ENCODE measurements at places on chromosomes 4 and X. TPM values are rescaled to one million over a fixed set of nuclear protein-coding genes. Genes with fewer than 3 reads are reported as not detected.

Gene HOPX
- not detected for total RNA-seq

Gene DCHS2
- total RNA-seq, result 0.70 TPM

Gene FAM53A
- total RNA-seq, result 2.4 TPM

Gene GASK1B
- not detected for total RNA-seq

DNA sequence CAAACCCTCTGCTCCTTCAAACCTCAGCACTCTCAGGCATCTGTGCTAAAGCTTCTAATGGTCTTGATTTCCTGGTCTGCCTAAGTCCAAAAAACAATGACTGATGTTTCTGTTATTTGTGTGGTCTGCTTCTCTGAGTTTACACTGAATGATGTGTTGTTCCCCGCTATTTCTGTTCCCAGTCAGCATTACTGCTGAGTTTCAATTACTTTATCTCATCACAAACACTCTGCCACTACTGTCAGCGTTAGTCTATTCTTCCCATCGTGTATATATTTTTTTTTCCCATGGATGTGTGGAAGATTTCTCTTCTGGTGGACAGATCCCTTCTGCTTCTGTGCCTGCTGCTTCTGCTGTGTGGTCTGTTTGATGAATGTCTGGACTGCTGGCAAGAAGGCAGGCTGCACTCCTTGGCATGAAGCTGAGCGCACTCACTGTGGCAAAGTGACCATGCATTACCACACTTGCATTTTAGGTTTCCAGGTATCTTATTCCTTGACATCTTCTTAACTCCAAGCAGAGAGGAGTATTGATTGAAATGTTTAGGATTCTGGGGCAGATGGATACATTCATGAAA is 106.9 kb upstream of the PAQR3 start:
- H3K36me3 ChIP-seq, result no peaks in the 10 kb centered on the region
- H3K4me3 ChIP-seq, result no peak overlapping the region

DNA sequence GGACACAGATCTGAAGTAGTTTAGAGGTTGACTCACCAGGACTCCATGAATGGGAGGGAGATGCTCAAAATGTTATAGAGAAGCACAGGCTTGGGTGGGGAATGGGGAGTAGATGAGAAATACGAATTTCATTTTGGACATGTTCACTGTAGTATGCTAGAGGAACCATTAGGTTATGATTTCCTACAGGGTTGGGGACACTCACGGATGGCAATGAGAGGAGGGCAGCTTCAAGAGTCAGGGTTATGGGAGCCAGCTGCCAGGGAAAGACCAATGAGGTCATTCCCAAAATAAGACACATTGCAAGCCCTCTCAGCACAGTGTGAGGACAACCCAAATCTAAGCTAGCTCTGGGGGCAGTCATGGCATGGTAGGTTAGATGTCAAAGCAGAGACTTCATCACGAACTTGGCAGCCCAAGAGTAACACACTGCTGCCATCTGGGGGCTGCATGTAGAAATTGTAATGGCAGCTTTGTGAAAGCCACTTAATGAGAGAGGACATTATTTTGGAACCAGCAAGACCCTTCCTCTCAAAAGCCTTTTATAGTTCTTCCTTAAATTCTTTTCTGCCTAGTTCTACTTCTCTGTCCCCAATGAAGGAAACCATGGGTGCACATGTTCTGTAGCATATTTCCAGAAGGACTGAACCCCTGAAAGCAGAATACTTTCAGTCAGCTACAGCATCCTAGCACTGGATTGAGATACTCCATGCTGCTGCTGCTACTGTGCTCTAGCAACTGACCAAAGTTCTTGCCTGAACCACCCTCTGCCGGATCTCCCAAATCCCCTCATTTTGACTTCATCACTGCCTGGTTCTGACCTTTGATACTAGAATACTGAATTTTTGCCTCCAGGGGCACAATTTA is 16.2 kb upstream of the ZCCHC12 start:
- no peak overlapping the region for H3K4me3 ChIP-seq
- H3K27me3 ChIP-seq, result no peaks in the 10 kb centered on the region
- peaks cover 6% of the 10 kb centered on the region for H3K36me3 ChIP-seq
- DNase-seq, result peak; percentile 48

DNA sequence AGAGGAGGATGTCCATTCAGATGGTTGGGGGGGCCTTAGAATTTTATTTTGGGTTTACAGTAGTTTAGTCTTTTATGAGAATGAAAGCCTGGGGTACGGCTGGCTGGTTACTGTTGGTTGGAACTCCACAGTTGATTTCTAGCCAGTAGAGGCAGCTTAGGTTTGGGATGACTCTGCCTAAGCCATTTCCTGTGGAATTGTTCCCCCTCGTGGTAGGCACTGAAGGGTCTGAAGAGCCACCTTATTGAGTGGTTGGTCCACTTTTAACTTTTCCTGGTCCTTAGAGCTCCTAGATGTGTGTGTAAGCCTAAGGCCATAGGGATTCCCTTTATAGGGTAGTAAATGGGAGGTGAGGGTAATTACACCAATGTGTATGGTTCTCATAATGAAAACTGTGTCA is 19.7 kb downstream of the SPIN3 start:
- DNase-seq, result no peak
- H3K4me3 ChIP-seq, result no peak overlapping the region
- no peaks in the 10 kb centered on the region for H3K27me3 ChIP-seq
- peaks cover 45% of the 10 kb centered on the region for H3K36me3 ChIP-seq

DNA sequence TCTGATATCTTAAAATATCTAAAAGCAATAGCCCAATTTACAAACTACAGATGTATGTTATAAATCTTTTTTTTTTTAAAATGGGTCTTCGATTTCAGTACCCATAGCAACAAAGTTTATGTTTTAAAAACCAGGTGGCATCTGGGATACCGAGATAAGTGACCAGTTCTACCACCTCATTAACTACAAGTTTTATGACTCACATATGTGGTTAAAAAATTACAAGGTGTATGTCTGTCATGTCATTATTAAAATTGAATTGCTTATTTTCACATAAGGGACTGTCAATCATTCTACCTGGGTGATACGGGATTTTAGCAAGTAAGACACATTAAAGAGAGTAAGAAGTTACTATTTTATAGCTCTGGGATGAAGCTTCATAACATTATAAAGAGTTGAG is 192.0 kb upstream of the ETNPPL start:
- no peak overlapping the region for H3K4me3 ChIP-seq
- no peak for DNase-seq
- no peak overlapping the region for H3K27ac ChIP-seq
- no peaks in the 10 kb centered on the region for H3K36me3 ChIP-seq

GRCh38 chrX:71923516-71923915 is 12.9 kb downstream of the NHSL2 start:
- no peaks in the 10 kb centered on the region for H3K36me3 ChIP-seq
- H3K27me3 ChIP-seq, result no peaks in the 10 kb centered on the region
- no peak overlapping the region for H3K27ac ChIP-seq
- no peak for DNase-seq

GRCh38 chrX:68721991-68722860 is 74.8 kb downstream of the STARD8 start:
- DNase-seq, result no peak
- H3K36me3 ChIP-seq, result peaks cover 9% of the 10 kb centered on the region
- H3K4me3 ChIP-seq, result no peak overlapping the region
- H3K27me3 ChIP-seq, result no peaks in the 10 kb centered on the region

- H3K27ac ChIP-seq, result no peak overlapping the region
- no peaks in the 10 kb centered on the region for H3K27me3 ChIP-seq
- DNase-seq, result no peak
- H3K4me1 ChIP-seq, result no peaks in the 10 kb centered on the region
- H3K36me3 ChIP-seq, result peaks cover 3% of the 10 kb centered on the region
- H3K4me3 ChIP-seq, result no peak overlapping the region
Measured at GRCh38 chr4:100359441-100359840, 158.4 kb downstream of the EMCN start.

- no peaks in the 10 kb centered on the region for H3K36me3 ChIP-seq
- H3K27ac ChIP-seq, result no peak overlapping the region
- H3K4me1 ChIP-seq, result peaks cover 4% of the 10 kb centered on the region
- no peaks in the 10 kb centered on the region for H3K27me3 ChIP-seq
- H3K4me3 ChIP-seq, result no peak overlapping the region
Measured at GRCh38 chr4:157558016-157558415, 337.5 kb downstream of the GRIA2 start.

DNA sequence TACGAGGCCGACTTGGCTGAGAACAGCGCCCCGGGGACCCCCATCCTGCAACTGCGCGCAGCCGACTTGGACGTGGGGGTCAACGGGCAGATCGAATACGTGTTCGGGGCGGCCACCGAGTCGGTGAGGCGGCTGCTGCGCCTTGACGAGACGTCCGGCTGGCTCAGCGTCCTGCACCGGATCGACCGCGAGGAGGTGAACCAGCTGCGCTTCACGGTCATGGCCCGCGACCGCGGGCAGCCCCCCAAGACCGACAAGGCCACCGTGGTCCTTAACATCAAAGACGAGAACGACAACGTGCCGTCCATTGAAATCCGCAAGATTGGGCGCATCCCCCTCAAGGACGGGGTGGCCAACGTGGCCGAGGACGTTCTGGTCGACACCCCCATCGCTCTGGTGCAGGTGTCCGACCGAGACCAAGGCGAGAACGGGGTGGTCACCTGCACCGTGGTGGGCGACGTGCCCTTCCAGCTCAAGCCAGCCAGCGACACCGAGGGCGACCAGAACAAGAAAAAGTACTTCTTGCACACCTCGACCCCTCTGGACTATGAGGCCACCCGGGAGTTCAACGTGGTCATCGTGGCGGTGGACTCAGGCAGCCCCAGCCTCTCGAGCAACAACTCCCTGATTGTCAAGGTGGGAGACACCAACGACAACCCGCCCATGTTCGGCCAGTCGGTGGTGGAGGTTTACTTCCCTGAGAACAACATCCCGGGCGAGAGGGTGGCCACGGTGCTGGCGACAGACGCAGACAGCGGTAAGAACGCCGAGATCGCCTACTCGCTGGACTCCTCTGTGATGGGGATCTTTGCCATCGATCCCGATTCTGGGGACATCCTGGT is 2.4 kb downstream of the PCDH7 start:
- peak; percentile 41 for DNase-seq

DNA sequence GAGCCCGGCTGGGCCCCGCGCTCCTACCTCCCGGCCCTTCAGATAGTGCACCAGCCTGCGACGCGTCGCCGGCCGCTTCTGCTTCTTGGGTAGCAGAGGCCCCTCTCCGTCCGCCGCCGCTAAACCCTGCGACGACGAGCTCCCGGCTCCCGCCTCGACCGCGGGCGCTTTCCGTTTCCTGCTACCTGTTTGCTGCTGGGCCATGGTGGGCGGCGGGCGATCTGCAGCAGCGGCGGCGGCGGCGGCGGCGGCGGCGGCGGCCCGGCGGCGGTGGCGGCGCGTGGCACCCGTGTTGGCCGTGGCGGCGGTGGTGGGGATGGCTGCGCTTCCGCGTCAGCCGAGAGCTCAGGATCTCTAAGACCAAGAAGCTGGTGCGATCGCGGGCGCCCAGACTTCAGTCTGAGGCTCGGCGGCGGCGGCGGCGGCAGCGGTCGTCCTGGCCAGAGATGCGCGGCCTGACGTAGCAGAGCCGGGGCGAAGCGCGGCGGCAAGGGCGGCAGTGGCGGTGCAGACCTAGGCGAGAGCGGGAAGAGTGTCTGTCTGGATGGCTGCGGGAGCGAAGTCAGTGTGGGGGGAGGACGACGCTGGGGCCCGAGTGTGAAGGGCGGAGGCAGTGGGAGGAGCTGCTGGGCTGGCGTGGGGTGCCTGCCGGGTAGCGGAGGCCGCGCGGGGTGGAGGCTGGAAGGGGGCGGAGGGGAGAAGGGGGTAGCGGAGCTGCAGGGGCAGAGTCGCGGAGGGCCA is at the start of gene DCAF12L2:
TSS of gene DCAF12L2 (minus strand) at position 569 of the 741 bp plus-strand sequence. CDS start at position 204, 365 bp downstream.
- peak; percentile 47 for DNase-seq
- H3K27ac ChIP-seq, result no peak within 1 kb of the TSS
- H3K36me3 ChIP-seq, result no peaks in the 10 kb centered on the region
- H3K4me1 ChIP-seq, result no peaks in the 10 kb centered on the region
- H3K4me3 ChIP-seq, result peak within 1 kb of the TSS; percentile 61

DNA sequence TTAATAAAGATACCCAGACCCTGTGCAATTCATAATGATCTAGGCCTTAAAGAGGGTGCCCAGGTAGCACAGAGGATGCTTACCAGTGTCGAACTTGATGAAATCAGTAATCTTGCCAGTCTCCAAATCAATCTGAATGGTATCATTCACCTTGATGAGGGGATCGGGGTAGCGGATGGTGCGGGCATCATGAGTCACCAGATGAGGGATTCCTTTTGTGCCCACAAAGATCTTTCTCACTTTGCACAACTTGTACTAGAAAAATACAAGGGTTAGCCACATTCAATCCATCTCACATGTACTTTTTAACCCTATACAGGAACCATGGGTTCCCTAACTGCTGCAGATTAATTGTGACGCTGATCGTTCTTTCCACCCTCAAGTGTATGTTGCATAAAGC is 3.3 kb downstream of the RPS4X start:
- H3K27me3 ChIP-seq, result no peaks in the 10 kb centered on the region
- peaks cover 78% of the 10 kb centered on the region for H3K36me3 ChIP-seq
- H3K4me1 ChIP-seq, result peaks cover 2% of the 10 kb centered on the region
- DNase-seq, result no peak

DNA sequence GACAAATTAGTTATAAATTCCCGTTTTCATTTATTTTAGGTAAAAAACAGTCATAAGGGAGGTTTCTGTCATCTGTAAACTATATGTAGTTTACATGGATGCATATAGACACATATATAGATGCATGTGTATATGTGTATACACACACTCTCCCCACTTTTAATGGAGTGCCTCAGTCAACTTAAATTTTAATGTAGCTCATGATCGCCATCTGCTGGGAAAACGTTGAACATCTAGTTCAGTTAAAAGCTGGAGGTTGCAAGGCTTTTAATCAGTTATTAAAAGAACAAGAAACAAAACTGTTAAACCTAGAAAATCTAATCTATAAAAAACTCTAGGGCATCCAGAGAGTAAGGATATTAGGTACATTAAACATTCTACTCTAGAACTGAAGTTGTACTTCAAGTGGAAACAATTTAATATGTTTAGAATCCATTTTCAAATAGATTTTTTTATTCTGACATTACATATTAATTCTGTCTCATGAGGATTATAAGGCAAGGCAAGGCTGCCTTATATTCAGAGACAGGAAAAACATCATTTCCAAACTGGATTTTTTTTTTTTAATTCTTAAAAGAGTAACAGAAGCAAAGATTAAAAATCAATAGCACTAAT is 122.6 kb downstream of the SHISA3 start:
- no peaks in the 10 kb centered on the region for H3K36me3 ChIP-seq
- H3K4me1 ChIP-seq, result peaks cover 3% of the 10 kb centered on the region
- H3K4me3 ChIP-seq, result no peak overlapping the region
- no peak for DNase-seq

DNA sequence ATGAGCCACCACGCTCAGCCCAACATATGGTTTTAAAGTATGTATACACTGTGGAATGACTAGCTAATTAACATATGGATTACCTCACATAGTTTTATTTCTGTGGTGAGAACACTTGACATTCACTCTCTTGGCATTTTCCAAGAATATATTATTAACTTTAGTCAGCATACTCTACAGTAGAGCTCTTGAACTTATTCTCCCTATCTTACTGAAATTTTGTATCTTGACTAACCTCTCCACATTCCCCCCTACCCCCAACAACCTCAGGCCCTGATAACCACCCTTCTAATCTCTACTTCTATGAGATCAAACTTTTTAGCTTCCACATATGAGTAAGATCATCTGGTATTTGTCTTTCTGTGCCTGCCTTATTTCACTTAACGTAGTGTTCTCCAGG is 38.6 kb upstream of the AGA start:
- H3K36me3 ChIP-seq, result no peaks in the 10 kb centered on the region
- no peak overlapping the region for H3K27ac ChIP-seq
- no peak for DNase-seq
- H3K4me1 ChIP-seq, result peaks cover 4% of the 10 kb centered on the region
- no peak overlapping the region for H3K4me3 ChIP-seq
- H3K27me3 ChIP-seq, result no peaks in the 10 kb centered on the region

- DNase-seq, result no peak
- no peaks in the 10 kb centered on the region for H3K4me1 ChIP-seq
- H3K36me3 ChIP-seq, result peaks cover 9% of the 10 kb centered on the region
- no peak overlapping the region for H3K4me3 ChIP-seq
- H3K27ac ChIP-seq, result no peak overlapping the region
- H3K27me3 ChIP-seq, result no peaks in the 10 kb centered on the region
Measured at GRCh38 chrX:130264573-130264972, 4.1 kb downstream of the ZNF280C start.

Measured in H9 (cell line).